ENCODE measurements at places on chromosomes 6 and 20.

DNA sequence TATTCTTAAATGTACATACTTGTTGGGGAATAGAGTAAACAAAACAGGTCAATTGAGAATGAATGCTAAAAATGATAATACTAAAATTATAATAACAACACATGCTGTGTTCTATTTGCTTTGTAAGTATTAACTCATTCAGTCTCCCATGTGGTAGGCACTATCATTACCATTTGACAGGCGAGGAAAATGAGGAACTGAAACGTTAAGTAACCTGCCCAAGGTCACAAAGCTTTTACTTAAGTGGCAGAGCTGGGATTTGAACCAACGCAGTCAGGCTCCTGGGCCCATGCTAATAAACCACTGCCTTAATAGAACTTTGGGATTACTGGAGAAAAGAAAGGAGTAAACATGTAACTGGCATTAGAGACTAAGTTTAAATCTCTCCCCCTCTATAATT is 3.8 kb downstream of the NSFL1C start:
- DNase-seq = no peak

DNA sequence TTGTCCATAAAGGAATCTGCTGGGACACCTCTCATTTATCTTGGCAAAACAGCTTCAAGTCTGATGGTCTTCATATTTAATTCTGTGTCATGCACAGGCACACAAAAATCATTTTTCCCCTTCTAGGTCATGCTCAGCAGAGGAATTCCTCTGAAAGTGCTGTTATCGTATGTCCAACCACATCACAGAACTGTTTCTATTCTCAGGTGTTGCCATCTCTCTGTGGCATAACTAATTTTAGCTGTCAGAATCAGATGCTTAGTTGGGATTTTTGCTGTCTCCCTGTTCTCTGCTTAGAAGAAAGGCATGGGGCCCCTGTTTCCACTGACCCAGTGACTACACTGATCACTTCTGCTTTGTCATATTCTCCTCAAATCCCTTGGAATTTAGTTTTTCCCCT is 608.0 kb upstream of the EPHA7 start:
- DNase-seq = no peak

DNA sequence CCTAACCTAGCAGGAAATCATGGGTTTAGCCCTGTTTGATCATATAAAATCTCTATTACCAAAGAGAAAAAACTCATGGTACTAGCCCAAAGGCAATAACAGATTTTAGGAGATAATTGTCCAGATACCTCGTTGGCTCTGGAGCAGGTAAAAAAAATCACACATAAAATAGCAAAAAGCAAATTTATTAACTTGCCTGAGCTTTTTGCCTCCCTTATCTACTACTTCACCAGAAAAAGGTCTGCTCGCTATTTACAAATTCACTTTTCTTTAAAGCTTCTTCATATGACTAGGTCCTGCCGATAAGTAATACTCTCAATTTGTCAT is 82.4 kb downstream of the GJA10 start:
- no peak for DNase-seq

DNA sequence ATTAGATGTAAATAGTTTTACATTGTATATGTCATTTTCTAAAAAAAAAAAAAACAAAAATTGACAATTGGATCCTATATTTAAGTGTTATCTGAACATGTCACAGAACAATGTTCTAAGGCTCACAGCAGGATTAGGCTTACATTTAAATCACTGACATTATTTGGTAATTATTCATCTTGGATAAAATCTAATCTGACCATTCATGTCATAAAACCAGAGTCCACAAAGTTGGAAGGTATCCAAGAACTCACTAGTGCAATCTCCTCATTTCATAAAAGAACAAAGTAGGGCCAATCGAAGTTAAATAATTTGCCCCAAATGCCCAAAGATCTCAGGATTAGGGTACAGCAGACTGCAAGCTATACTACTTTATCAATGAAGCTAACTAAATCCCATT is 73.0 kb downstream of the PDSS2 start:
- DNase-seq = no peak

GRCh38 chr6:21005816-21006570 is 471.7 kb downstream of the CDKAL1 start:
- DNase-seq = no peak

- DNase-seq = no peak
Observed at GRCh38 chr6:56657354-56657753, 14.7 kb upstream of the DST start.

DNA sequence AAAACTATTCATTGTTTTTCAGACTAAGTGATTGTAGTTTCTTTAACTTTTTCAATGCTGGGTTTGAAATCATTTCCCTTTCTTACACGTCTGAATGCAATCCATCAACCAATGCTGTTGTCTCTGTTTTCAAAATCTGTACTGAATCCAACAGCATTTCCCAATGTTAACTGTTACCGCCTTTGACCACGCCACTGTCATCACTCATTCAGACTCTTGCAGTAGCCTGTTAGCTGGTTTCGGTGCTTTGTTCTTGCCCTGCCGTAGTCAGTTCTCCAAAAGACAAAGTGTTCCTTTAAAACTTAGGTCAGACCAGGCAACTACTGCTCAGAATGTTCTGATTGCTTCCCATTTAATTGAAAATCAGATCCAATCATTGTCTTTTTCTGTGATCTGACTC is 131.3 kb downstream of the PLCB4 start:
- DNase-seq = no peak

GRCh38 chr20:18852318-18852717 is 38.7 kb downstream of the SCP2D1 start:
- no peak for DNase-seq

DNA sequence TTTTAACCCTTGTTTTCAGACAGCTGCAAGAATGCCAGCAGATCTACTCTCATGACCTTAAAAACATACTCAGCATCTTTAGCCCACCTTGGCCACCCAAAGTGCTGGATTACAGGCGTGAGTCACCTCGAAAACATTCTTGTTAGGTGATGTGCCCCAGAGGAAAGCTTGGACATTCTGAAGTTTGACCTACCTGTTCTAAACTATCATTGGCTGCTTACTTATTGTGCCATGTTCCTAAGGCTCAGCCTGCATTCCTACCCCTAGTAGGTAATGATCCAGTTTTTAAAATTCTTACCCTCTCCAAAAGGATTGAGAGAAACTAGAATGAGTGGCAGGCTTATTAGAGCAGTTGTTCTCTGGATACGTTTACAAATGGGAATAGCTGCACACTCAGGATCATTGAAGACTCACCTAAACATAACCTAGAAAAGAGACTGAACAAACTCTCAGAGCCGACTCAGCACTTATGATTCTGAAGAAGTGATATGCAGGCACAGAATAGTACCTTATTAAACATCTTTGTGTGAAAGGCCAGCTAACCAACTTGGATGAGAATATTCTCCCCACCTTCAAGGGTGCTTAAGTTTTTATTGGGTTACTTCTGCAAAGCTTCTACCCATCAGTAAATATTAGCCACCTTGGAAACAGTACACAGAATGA is 362.1 kb downstream of the NRN1 start:
- no peak for DNase-seq

DNA sequence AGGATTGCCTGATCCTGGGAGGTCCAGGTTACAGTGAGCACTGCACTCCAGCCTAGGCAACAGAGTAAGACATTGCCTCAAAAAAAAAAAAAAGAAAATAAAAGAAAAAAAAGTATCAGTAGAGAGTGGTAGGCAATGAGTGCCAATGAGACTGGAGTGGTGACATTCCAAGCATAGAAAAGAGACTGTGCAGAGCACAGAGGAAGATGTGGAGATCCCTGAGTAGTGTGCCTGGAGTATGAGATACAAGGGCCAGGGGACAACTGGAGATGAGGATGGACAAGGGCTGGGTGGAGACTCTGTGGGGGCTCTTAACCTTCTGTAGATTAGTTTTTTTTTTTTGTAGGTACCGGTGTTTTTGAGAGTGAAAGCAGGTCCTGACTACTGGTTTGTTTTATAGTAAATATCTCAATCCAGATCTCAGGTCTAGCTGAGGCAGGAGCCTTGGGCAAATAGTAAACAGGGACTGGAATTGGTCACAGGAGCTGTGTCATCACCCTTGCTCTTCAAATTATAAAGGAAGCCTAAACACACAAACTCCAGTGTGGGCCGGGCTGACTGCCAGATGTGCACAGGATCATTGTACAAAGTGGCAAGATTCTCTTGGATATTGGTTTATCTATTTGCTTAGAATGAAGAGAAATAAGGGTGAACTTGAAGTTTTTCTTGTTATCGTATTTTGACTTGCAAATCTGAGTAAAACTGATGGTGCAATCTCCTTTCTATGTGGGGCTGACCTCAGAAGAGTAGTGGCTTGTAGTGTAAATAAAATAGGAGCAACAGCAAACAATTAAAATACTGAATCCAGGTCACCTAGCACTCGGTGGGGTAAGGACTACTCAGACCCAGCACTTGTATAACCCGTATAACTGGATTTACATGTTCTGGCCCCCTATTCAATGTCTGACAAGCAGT is 144.9 kb downstream of the SOX4 start:
- DNase-seq = peak; percentile 38

DNA sequence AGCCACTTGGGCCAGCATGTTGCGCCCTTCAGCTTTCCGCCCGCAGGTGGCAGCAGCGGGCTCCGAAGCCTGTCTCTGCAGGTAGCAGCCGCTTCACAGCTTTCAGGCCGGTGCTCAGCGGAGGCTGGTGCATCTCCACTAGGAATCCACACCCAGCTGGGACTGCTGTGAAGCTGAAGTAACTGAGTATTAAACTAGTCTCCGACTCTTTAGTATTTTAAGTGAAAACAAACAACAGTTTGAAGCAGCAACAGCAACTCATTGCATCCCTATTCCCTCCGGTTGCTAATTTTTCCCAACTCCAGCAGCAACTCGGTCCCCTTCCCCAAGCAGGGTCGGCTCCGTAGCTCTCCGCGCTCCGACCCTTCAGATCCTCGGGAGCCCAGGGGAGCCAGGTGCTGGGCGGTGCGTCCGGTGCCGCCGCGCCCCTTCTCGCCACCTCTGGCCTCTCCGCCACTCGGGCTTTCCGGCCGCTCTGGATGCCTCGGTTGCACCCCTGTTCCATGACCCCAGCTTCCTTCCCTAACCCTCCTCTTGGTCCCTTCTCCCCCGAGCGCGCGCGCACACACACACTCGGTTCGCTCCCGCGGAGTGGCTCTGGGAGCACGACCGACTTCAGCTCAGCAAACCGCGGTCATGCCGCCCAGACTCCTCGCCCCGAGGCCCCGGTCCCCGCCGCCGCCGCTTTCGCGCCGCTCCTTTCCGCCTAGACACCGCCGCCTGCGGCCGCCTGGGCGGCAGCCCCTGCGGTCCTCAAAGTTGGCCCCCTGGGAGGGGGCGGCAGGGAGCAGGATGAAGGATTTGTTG is 765 bp upstream of the NKAIN2 start:
- DNase-seq = peak; percentile 79

All from NCI-H1092 (cell line).